ENCODE measurements at places on chromosomes 1 and 21. TPM values are rescaled to one million over a fixed set of nuclear protein-coding genes. Genes with fewer than 3 reads are reported as not detected.
A peak's percentile ranks its signal among the peaks of the same experiment; 100 is the strongest.

SELL gene
- not detected for total RNA-seq

PBX1 gene
- total RNA-seq, result 3.1 TPM

HTR6 gene
- total RNA-seq, result not detected

CLCNKA gene
- total RNA-seq, result not detected

RGS8 gene
- not detected for total RNA-seq

MYOC gene
- total RNA-seq, result not detected

- DNase-seq, result peak; percentile 67
These were observed 732.6 kb upstream of the CHRM3 start for GRCh38 chr1:238653693-238654321.

DNA sequence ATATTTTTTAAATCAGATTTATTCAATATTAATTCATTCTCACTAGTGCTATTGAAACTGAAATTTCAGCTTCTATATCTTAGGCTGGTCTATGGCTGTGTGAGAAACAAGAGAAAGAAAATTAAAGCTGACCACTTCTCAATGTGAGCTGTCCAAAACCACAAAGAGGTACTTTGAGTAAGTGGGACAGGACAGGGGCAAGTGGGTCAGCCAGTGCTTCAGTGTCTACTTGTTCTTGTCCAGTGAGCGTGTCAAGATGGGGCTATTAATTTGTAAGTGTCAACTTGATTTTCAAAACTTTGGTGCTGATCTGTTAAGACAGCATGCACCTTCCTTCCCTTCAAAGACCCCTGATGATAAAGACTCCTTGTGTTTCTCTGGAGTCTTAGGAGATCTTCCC is 533.9 kb downstream of the PLPP3 start:
- no peak for DNase-seq

DNA sequence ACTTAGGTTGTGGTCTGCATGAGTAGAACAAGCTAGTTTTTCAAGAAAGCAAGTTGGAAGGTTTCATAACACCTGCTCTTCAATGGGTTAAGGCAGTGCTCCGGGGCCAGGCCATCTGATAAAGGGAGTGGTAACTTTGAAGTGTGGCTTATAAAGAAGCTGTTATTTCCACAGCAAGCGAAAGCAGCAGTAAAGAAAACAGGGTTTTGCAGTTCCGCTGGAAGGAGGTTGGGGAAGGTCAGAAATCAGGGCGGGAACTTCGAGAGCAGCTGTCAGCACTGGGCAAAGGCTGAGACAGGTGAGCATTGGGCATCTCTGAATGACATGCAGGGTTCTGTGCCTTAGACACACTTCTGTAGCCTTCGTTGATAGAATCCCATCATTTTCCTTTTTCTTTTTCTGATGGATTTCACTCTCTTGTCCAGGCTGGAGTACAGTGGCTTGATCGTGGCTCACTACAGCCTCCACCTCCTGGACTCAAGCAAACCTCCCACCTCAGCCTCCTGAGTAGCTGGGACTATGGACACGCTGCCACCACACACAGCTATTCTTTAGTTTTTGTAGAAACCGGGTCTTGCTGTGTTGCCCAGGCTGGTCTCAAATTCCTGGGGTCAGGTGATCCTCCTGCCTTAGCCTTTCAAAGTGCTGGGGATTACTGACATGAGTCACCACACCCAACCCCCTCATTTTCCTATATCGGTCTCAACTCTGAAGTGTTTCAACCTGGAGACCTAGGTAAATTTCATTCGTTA is 20.5 kb downstream of the TMEM51 start:
- no peak for DNase-seq

GRCh38 chr1:247357052-247357780 is 25.5 kb upstream of the ZNF496 start:
- peak; percentile 15 for DNase-seq

GRCh38 chr1:51750729-51751128 is 127.8 kb downstream of the NRDC start:
- DNase-seq, result no peak

DNA sequence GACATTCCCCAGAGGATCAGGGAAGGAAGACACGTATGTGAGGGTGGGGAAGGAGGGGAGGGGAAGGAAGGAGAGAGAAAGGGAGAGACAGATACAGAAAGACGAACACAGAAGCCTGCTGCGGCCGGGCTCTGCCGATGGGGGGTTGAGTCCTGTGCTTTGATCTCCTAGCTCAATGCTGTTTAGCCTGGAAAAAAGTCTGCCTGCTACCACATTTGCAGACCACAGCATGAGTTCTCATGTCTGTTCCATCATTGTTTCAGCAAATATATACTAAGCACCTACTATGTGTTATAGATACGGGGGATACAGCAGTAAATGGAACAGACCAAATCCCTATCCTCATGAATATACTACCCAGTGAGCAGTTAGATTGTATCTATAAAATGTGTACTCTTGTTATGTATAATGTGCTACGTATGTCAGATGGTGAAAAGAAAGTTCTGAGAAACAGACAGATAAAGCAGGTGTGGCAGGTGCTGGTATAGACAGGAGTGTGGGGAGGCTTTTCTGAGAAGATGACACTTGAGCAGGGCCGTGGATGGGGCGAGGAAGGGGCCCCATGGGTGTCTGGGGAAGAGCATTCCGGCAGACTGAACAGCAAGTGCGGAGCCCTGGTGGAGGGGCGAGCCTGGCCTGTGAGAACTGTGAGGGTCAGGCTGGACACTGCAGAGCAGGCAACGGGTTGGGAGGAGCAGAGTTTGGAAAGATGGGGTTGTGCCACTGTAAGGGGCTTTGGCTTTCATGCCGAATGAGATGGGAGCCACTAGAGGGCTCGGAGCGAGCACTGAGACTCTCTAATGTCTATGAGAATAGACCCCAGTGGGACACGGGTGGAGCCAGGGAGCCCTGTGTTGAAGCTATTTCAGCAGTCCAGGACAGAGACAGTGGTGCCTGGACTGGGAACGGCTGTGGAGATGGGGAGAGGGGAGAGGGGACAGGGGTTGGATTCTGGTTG is 34.1 kb downstream of the KIAA1614 start:
- DNase-seq, result no peak

All from Caki2 (cell line).